ENCODE measurements at places on chromosomes 13 and 19. TPM values are rescaled to one million over a fixed set of nuclear protein-coding genes. Genes with fewer than 3 reads are reported as not detected.

RGL3 gene
- 0.98 TPM for total RNA-seq

ZNF564 gene
- total RNA-seq: 1.8 TPM

TTC9B gene
- 0.32 TPM for total RNA-seq

NTN5 gene
- total RNA-seq: 0.07 TPM

TGFBR3L gene
- total RNA-seq: 1.8 TPM

SIGLEC6 gene
- not detected for total RNA-seq

KLK12 gene
- not detected for total RNA-seq

FGF22 gene
- total RNA-seq: 0.26 TPM

MRPL57 gene
- total RNA-seq: 19.3 TPM

Measured in A549 treated with dexamethasone at 1 μM for 4 hours (cell line).